ENCODE measurements at places on chromosomes 1 and 21. TPM values are rescaled to one million over a fixed set of nuclear protein-coding genes. Genes with fewer than 3 reads are reported as not detected.

GRCh38 chr1:119279456-119280381 is 88.9 kb upstream of the HAO2 start:
- no peak overlapping the region for H3K27ac ChIP-seq
- no peak overlapping the region for H3K4me3 ChIP-seq
- DNase-seq, result no peak

- peaks cover 6% of the 10 kb centered on the region for H3K36me3 ChIP-seq
- no peaks in the 10 kb centered on the region for H3K27me3 ChIP-seq
- no peak overlapping the region for H3K4me3 ChIP-seq
Measured at GRCh38 chr1:84254703-84255238, 46.7 kb upstream of the SAMD13 start.

- peaks cover 38% of the 10 kb centered on the region for H3K4me1 ChIP-seq
- H3K27ac ChIP-seq, result no peak overlapping the region
- no peaks in the 10 kb centered on the region for H3K27me3 ChIP-seq
- H3K4me3 ChIP-seq, result no peak overlapping the region
Measured at GRCh38 chr1:107172450-107173170, 31.8 kb downstream of the NTNG1 start.

GRCh38 chr1:67791261-67791660 is 42.0 kb downstream of the GNG12 start:
- no peaks in the 10 kb centered on the region for H3K27me3 ChIP-seq
- H3K36me3 ChIP-seq, result no peaks in the 10 kb centered on the region
- H3K4me1 ChIP-seq, result peaks cover 52% of the 10 kb centered on the region
- peak overlapping the region; percentile 11 for H3K27ac ChIP-seq
- no peak for DNase-seq

The LUZP1 gene
- total RNA-seq, result 42.0 TPM

- H3K27ac ChIP-seq, result no peak overlapping the region
- peaks cover 5% of the 10 kb centered on the region for H3K27me3 ChIP-seq
- no peak overlapping the region for H3K4me3 ChIP-seq
- H3K36me3 ChIP-seq, result no peaks in the 10 kb centered on the region
- H3K4me1 ChIP-seq, result no peaks in the 10 kb centered on the region
- DNase-seq, result no peak
Measured at GRCh38 chr1:55517036-55517435, 301.9 kb upstream of the USP24 start.

DNA sequence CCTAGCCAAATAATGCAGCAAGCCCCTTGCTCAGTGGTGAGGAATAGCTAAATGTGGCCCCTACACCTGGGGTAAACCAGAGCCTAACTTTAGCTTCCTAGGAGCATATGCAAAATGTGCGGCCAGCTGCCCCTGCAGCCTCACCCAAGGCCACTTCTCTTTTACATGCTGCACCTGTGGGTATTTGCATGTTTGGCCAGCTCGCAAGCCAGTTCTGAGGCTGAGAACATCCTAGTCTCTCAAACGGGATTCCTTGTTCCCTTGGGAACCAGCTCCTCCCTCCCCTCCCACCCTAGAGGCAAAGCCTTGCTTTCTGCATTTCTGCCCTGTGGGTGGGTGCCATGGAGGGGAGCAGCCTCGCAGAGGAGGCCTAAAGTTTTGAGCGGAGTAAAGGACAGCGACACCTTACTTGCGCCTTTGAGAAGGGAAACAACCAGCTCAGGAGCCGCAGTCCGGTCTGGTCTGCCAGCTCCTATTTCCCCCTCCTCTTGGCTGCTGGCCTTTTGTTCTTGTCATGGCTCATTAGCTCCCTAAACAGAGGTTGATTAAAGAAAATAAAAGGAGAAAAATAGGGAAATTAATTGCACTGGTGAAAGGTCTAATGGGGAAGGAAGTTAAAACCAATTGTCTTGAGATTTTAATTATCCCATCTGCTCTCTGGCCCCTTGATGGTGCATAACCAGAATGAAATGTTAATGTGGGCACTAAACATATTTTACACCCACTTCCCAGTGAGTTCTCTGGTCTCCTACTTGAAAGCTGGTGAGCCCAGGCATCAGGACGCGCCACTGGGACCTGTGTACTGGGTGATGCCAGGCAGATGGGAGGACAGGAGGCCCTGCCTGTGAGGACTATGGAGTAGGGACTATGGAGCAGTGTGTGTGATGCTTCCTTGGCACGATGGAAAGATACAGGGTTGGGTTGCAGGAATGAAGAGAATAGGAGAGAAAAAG is 68.7 kb downstream of the TEX35 start:
- peak overlapping the region; percentile 98 for H3K27ac ChIP-seq
- H3K36me3 ChIP-seq, result no peaks in the 10 kb centered on the region
- H3K4me1 ChIP-seq, result peaks cover 59% of the 10 kb centered on the region
- peak; percentile 77 for DNase-seq

GRCh38 chr1:96360036-96360795 is 361.4 kb upstream of the PTBP2 start:
- no peak for DNase-seq
- H3K4me1 ChIP-seq, result peaks cover 6% of the 10 kb centered on the region
- H3K4me3 ChIP-seq, result no peak overlapping the region
- H3K36me3 ChIP-seq, result no peaks in the 10 kb centered on the region

The LRRC42 gene
- 39.1 TPM for total RNA-seq

- H3K27me3 ChIP-seq, result peaks cover 20% of the 10 kb centered on the region
- no peak overlapping the region for H3K27ac ChIP-seq
- DNase-seq, result no peak
- H3K4me3 ChIP-seq, result no peak overlapping the region
Measured at GRCh38 chr1:53686091-53686964, 52.6 kb downstream of the GLIS1 start.

GRCh38 chr1:60130703-60131102 is 57.1 kb upstream of the C1orf87 start:
- H3K27ac ChIP-seq, result no peak overlapping the region
- no peaks in the 10 kb centered on the region for H3K36me3 ChIP-seq
- no peaks in the 10 kb centered on the region for H3K4me1 ChIP-seq
- H3K27me3 ChIP-seq, result no peaks in the 10 kb centered on the region
- no peak overlapping the region for H3K4me3 ChIP-seq

The DNAI4 gene
- 2.7 TPM for total RNA-seq

GRCh38 chr1:11316701-11317100 is 43.7 kb downstream of the UBIAD1 start:
- H3K4me1 ChIP-seq, result peaks cover 12% of the 10 kb centered on the region

The TNNT2 gene
- total RNA-seq, result 7.9 TPM

GRCh38 chr21:14632359-14632758 is 86.2 kb upstream of the SAMSN1 start:
- H3K27ac ChIP-seq, result no peak overlapping the region
- H3K4me3 ChIP-seq, result no peak overlapping the region
- H3K36me3 ChIP-seq, result 0 out of 2 replicates have a peak, but pooled peaks cover 2% of the 10 kb centered on the region
- H3K4me1 ChIP-seq, result peaks cover 25% of the 10 kb centered on the region
- H3K27me3 ChIP-seq, result no peaks in the 10 kb centered on the region

- H3K4me1 ChIP-seq, result peaks cover 5% of the 10 kb centered on the region
- H3K36me3 ChIP-seq, result no peaks in the 10 kb centered on the region
- peaks cover 6% of the 10 kb centered on the region for H3K27me3 ChIP-seq
- no peak for DNase-seq
- no peak overlapping the region for H3K4me3 ChIP-seq
- no peak overlapping the region for H3K27ac ChIP-seq
Measured at GRCh38 chr1:23644555-23644866, 47.1 kb upstream of the RPL11 start.

The PRR9 gene
- total RNA-seq, result not detected

DNA sequence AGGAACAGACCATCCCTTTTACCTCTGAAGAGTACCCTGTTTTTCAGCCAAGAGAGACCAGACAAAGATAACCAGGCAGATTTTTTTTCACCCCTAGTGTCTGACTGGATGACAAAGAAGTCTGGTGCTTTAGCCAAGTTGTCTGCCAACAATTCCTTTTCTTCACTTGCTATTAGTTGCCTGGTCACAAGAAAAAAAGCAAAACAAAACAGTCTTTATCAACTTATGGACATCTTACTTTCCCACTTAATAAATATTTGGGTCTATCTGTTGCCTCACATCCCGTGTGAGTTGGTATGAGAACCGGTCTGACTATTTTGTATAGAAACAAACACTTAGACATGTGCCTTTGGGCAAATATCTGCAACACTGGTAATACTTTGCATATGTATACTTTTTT is 662.9 kb downstream of the PLPP3 start:
- peaks cover 2% of the 10 kb centered on the region for H3K36me3 ChIP-seq
- H3K27me3 ChIP-seq, result no peaks in the 10 kb centered on the region
- no peaks in the 10 kb centered on the region for H3K4me1 ChIP-seq
- DNase-seq, result no peak
- no peak overlapping the region for H3K4me3 ChIP-seq
- no peak overlapping the region for H3K27ac ChIP-seq

- peak overlapping the region; percentile 32 for H3K27ac ChIP-seq
- DNase-seq, result no peak
- H3K27me3 ChIP-seq, result no peaks in the 10 kb centered on the region
- H3K4me3 ChIP-seq, result no peak overlapping the region
- H3K36me3 ChIP-seq, result no peaks in the 10 kb centered on the region
Measured at GRCh38 chr1:44263568-44264450, 50.5 kb downstream of the DMAP1 start.

- no peak for DNase-seq
- H3K4me3 ChIP-seq, result no peak overlapping the region
- H3K27ac ChIP-seq, result no peak overlapping the region
- peaks cover 14% of the 10 kb centered on the region for H3K36me3 ChIP-seq
- H3K27me3 ChIP-seq, result no peaks in the 10 kb centered on the region
Measured at GRCh38 chr1:99704356-99704816, 58.5 kb downstream of the PALMD start.

DNA sequence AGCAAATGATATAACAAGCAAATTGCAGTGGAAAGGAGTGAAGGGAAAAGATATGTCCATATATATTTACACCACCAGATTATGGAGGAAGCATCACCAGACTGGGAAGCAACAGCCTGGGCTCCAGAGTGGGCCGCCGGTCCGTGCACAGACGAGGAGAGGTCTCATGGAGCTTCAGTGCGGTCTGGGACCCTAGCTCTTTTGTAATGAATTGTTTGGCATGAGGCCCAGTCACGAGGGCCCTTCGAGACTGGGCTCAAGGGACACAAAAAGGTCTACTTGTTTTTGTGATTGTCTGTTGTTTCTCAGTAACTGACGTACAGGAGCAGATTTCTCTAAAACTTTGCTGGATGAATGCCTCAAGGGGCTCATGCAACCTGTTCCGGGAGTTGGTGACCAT is 12.9 kb upstream of the STUM start:
- H3K4me1 ChIP-seq, result peaks cover 19% of the 10 kb centered on the region
- no peak overlapping the region for H3K4me3 ChIP-seq
- H3K27me3 ChIP-seq, result peaks cover 4% of the 10 kb centered on the region
- DNase-seq, result no peak

- no peak overlapping the region for H3K4me3 ChIP-seq
- H3K36me3 ChIP-seq, result peaks cover 4% of the 10 kb centered on the region
- no peak overlapping the region for H3K27ac ChIP-seq
- no peaks in the 10 kb centered on the region for H3K27me3 ChIP-seq
Measured at GRCh38 chr1:164765557-164765956, 206.6 kb downstream of the PBX1 start.

DNA sequence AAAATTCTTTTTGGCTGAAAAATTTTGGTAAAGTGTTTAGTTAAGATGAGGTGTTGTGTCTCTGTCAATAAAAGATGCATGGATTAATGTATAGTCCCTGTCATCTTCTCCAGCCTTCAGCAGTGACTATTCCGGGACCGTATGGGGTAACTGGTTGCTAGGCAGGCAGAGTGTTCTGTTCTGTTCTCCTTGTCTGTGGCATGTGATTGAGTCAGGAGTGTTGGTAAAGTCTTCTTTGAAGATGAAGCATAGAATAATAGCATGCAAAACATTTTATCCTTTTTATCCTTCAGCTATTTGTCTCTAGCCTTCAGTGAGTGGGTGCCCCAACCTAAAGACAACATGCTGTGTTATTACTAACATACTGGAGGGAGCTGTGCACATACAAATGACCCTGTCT is 74.6 kb downstream of the RGL1 start:
- H3K27me3 ChIP-seq, result no peaks in the 10 kb centered on the region
- H3K4me3 ChIP-seq, result no peak overlapping the region
- H3K4me1 ChIP-seq, result peaks cover 37% of the 10 kb centered on the region
- no peak overlapping the region for H3K27ac ChIP-seq
- H3K36me3 ChIP-seq, result no peaks in the 10 kb centered on the region
- DNase-seq, result no peak

DNA sequence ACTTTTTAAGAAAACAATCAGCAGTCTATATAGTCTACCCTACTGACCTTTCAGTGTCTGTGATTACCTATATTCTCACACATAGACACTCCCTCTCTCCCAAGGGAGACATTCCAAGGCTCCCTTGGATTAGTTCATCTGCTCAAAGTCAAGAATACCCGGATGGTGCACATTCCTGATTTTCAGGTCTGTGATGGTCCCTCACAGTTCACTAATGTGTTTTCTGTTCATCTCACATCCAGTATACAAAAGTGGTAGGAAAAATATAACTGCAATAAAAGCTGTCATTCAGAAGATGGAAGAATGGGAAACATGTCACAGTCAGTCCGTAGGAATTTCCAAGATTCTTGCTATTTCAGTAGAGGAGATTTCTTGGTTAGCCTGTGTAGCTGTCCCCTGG is 224.1 kb upstream of the CACYBP start:
- H3K4me1 ChIP-seq, result peaks cover 1% of the 10 kb centered on the region
- H3K27ac ChIP-seq, result no peak overlapping the region
- H3K27me3 ChIP-seq, result no peaks in the 10 kb centered on the region
- no peak for DNase-seq

DNA sequence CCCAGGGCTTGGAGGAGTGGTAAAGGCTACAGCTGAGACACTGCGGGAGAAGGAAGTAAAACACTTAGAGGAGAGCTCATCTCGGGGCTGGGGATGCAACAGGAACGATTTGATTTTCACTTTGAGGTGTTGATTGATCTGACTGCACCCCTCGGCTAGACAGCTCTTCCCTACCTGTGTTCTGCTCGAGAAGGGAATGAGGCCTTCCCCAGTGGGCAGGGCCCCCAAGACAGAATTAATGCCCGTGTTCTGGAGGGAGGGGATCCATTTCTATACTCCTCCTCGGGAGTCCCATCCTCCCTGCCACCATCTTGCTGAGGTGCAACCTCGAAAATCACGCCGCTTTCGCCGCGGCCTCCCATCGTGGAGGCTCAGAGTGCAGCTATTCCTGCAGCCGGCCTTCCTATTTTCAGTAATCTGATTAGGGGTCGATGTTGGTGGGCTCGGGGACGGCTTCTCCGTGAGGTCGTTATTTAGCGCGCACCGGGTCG is 2.4 kb downstream of the ATP2B4 start:
- DNase-seq, result no peak
- H3K27ac ChIP-seq, result peak overlapping the region; percentile 94
- H3K4me1 ChIP-seq, result peaks cover 51% of the 10 kb centered on the region
- H3K27me3 ChIP-seq, result peaks cover 36% of the 10 kb centered on the region
- H3K36me3 ChIP-seq, result no peaks in the 10 kb centered on the region

DNA sequence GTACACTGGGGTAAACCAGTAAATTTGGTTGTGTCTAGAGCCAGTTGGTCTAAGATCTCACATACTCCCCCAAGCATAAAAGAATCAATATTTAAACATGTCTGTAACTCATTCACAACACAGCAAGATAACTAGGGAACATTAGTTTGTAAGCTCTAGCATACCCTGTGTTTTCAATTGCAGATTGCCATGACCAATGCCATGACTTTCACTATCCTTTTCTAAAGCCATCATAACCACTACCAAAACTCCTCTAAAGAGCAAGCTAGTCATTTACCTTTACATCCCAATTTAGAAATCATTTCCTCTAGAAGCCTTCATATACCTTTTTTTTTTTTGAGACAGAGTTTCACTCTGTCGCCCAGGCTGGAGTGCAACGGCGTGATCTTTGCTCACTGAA is 56.5 kb upstream of the PLA2G4A start:
- no peak overlapping the region for H3K4me3 ChIP-seq
- DNase-seq, result no peak
- H3K27ac ChIP-seq, result peak overlapping the region; percentile 58
- H3K36me3 ChIP-seq, result no peaks in the 10 kb centered on the region
- H3K27me3 ChIP-seq, result no peaks in the 10 kb centered on the region

The COL9A2 gene
- total RNA-seq, result 4.2 TPM

All from WTC11 (cell line).